Caki2 (cell line): ENCODE measurements at places on chromosomes 13 and 19.

DNA sequence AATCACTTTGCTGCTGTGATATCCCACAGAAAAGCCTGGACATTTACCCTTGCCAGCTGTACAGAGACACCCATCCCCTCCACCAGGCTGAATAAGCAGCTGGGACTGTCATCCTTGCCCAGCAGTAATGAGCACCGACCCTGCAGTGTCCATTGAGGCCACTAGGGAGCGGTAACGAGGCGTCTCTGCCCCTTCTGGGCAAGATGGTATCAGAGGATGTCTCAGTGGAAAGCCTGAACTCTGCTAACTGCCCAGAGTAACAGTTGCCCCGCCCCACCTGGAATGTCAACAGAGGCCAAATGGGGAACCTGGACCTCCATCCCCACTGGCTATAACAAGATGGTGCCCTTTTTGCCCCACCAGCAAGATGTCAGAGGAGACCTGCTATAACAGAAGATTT, 22.8 kb upstream of the CEACAM20 start:
- peak; percentile 55 for DNase-seq

GRCh38 chr19:35316560-35316959, 12.4 kb upstream of the CD22 start:
- no peak for DNase-seq

- no peak for DNase-seq
Measured at GRCh38 chr19:48490981-48491792, 20.4 kb downstream of the LMTK3 start.

DNA sequence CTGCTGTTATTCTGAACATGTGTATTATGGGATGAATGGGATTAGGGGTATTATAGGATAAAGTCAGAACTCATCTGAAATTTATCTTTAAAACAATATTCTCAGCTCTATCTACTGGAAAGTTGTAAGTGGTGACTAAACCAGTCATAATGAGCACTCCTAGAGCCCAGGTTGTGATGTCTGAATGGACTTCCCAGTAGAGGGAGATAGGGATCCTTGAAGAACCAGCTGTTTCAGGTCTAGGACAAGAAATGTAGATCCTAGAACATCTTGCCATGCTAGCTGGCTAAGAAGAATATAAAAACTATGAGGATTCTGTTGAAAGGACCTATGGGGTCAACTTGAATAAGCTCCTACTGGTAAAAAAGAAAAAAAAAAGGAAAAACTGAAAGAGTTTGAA, 310.8 kb downstream of the SLC7A1 start:
- DNase-seq, result no peak

- DNase-seq, result no peak
Measured at GRCh38 chr13:91362908-91363307, 15.4 kb downstream of the MIR17HG start.

GRCh38 chr19:58520257-58520599, 618 bp upstream of the ZBTB45 start:
- DNase-seq, result no peak

GRCh38 chr13:40316301-40316700, 350.1 kb downstream of the FOXO1 start:
- DNase-seq, result no peak

DNA sequence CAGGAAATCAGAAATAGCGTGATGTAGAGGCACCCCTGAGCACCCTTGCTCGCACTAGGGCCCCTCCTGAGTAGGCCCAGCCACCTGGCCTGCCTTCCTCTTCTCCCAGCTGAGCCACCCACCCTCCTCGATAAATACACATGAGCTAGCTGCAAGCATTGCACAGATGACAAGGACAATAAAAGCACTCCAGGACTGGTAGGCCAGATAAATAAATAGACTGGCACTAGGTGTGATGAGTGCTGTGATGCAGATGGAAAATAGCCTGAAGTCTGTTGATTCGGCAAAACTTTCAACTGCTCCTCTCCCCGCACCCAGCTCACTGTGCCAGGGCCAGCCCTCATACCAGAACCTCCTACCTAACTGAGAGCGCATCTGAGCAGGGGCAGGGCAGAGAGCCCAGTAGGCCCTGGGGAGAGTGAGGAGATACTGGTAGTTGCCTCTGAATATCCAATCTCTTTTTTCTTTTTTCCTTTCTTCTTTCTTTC, 54.5 kb upstream of the GPI start:
- DNase-seq, result no peak

GRCh38 chr13:114264886-114265611, 16.4 kb upstream of the UPF3A start:
- no peak for DNase-seq

DNA sequence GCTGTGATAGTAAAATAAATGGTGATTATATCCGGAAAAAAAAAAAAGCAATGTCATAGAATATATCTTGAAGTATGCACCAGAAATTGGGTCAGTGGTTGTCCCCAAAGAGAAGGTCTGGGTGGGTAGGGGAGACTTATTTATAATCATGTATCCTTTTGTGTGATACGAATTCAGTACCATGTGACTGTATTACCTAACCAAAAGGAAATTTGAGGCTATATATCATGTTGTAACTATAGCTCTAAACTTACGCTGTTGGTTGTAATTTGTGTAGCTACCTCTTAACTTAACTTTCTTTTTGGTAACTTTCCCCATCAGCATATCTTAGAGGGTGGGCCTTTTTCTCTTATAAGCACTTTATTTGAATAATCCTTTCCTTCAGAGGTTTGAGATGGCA, 25.2 kb upstream of the KCTD4 start:
- DNase-seq, result no peak

DNA sequence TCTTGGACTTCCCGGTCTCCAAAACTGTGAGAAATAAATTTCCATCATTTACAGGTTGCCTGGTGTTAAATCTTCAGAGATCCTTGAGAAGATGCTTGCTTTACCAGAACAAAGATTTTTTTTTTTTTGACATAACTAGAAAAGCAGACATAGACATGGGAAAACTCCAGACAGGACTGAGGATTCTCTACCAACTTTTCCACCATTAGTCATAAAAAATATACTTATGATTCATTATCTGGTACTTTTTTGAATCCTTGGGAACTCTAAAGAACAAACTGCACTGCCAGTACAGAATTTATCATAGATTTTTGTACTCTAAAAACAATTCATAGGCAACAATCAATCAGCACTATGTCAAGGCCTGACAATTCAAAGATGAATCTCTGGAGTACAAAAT, 487.6 kb downstream of the EFNB2 start:
- DNase-seq, result no peak
